ENCODE measurements at places on chromosomes 4 and X. TPM values are rescaled to one million over a fixed set of nuclear protein-coding genes. Genes with fewer than 3 reads are reported as not detected.

- DNase-seq = no peak
- H3K36me3 ChIP-seq = no peaks in the 10 kb centered on the region
- H3K4me1 ChIP-seq = no peaks in the 10 kb centered on the region
- no peak overlapping the region for H3K4me3 ChIP-seq
Measured at GRCh38 chrX:24676403-24677024, 17.2 kb upstream of the POLA1 start.

DNA sequence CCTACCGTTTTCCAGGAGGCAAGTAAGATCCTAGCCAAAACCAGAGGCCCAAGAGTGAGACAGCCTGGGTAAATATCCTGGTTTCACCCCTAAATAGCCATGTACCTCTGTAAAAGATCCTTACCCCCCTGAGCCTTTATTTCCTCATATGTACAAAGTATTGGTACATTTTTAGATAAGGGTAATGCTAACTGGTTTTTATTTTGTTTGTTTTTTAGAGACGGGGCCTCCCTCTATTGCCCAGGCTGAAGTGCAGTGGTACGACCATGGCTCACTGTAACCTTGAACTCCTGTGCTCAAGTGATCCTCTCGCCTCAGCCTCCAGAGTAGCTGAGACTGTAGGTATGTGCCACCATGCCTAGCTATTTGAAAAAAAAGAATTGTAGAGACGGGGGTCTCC is 29.4 kb downstream of the SERPINA7 start:
- H3K4me3 ChIP-seq = no peak overlapping the region
- H3K4me1 ChIP-seq = no peaks in the 10 kb centered on the region
- no peak for DNase-seq

The TEX13C gene
- total RNA-seq = not detected

The DOK7 gene
- not detected for total RNA-seq

- no peak overlapping the region for H3K27ac ChIP-seq
- H3K4me1 ChIP-seq = no peaks in the 10 kb centered on the region
- no peak overlapping the region for H3K4me3 ChIP-seq
- no peaks in the 10 kb centered on the region for H3K27me3 ChIP-seq
- H3K36me3 ChIP-seq = no peaks in the 10 kb centered on the region
- DNase-seq = no peak
Measured at GRCh38 chrX:13298836-13299235, 21.0 kb downstream of the ATXN3L start.

DNA sequence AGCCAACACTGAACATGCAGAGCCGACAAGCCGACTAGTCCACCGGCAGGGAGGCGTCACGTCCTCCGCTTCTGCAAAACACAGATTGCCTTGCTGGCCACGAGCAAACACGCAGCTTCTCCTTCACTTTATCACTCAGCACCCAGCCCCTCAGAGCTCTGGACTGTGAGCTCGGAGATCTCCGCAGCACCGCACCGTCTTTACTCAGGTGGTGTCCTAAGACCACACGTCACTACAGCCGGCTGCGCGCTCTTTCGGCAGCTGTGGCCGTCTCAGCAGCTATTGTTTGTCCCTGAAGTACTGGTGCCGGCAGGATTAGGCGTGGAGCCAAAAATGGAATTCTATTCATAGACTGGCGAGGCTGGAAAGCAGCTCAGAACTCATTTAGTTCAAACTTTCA is 72.0 kb downstream of the FAT1 start:
- H3K36me3 ChIP-seq = no peaks in the 10 kb centered on the region
- no peaks in the 10 kb centered on the region for H3K27me3 ChIP-seq
- H3K4me3 ChIP-seq = peak overlapping the region; percentile 1
- no peak overlapping the region for H3K27ac ChIP-seq
- no peaks in the 10 kb centered on the region for H3K4me1 ChIP-seq

DNA sequence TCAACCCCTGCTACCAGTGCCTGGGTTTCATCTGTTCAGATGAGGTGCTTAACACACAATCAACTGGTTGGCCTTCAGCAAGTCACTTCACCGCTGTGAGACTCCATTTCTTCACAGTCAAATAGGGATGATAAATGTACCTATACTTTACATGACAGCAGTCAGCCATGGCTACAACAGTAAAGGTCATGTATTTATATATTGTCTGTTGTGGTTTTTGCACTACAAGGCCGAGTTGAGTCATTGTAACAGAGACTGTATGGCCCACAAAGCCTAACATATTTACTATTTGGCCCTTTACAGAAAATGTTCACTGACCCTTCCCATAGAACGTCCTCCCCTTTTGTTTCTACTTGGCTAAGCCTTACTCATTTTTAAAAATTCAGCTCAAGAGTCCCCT is 404.6 kb upstream of the F9 start:
- H3K36me3 ChIP-seq = no peaks in the 10 kb centered on the region
- DNase-seq = no peak
- H3K27ac ChIP-seq = no peak overlapping the region
- no peaks in the 10 kb centered on the region for H3K4me1 ChIP-seq
- no peaks in the 10 kb centered on the region for H3K27me3 ChIP-seq

DNA sequence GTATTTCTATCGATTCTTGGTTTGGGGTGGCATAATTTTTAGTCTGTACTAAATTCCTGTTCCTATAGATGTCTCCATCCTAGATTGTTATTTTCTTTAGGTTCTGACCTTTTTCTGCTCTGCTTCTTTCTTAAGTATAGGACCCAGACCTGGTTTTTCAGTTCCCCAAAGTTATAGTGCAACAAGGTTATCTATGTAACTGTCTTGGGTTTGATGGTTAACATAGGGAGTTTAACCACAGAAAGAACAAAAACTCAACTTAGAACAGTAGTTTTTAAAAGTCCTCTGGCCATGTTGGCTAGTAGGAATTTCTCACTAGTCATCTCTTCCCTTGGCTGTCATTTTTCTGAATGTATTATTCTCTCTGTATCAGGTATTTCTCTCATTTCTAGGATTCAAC is 38.8 kb upstream of the MAD2L1 start:
- no peak for DNase-seq
- H3K4me3 ChIP-seq = no peak overlapping the region
- no peak overlapping the region for H3K27ac ChIP-seq
- H3K4me1 ChIP-seq = no peaks in the 10 kb centered on the region
- no peaks in the 10 kb centered on the region for H3K27me3 ChIP-seq

GRCh38 chr4:94676970-94677369 is 80.8 kb upstream of the BMPR1B start:
- H3K36me3 ChIP-seq = no peaks in the 10 kb centered on the region
- no peak overlapping the region for H3K4me3 ChIP-seq
- no peak for DNase-seq
- H3K27me3 ChIP-seq = no peaks in the 10 kb centered on the region
- no peak overlapping the region for H3K27ac ChIP-seq

The XAGE2 gene
- not detected for total RNA-seq

- H3K36me3 ChIP-seq = no peaks in the 10 kb centered on the region
- H3K4me1 ChIP-seq = no peaks in the 10 kb centered on the region
- no peak overlapping the region for H3K4me3 ChIP-seq
- no peak for DNase-seq
- no peak overlapping the region for H3K27ac ChIP-seq
- no peaks in the 10 kb centered on the region for H3K27me3 ChIP-seq
Measured at GRCh38 chrX:17226736-17227135, 148.3 kb upstream of the NHS start.

GRCh38 chrX:75229774-75230173 is 44.1 kb upstream of the UPRT start:
- H3K4me3 ChIP-seq = no peak overlapping the region
- H3K27ac ChIP-seq = no peak overlapping the region
- DNase-seq = no peak
- no peaks in the 10 kb centered on the region for H3K27me3 ChIP-seq

DNA sequence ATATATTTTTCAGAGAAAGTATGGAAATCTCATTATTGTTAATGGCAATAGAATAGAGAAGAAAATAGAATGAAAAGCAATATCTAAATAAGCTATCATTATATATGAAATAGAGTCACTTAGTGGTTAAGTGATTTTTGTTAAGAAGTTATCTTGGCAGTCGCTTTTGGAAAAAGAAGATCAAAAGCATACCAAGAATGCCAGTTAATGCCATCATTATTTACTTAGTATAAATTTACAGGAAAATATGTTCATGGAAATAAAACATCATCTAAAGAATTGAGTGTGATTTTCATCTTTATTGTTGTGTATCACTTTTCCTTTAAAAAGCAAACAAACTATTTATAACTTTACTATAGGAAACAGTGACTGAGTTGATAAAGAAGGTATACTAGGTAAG is 85.3 kb upstream of the GPR101 start:
- H3K36me3 ChIP-seq = no peaks in the 10 kb centered on the region
- no peak overlapping the region for H3K27ac ChIP-seq
- no peak for DNase-seq
- H3K27me3 ChIP-seq = no peaks in the 10 kb centered on the region
- H3K4me3 ChIP-seq = no peak overlapping the region
- H3K4me1 ChIP-seq = no peaks in the 10 kb centered on the region

DNA sequence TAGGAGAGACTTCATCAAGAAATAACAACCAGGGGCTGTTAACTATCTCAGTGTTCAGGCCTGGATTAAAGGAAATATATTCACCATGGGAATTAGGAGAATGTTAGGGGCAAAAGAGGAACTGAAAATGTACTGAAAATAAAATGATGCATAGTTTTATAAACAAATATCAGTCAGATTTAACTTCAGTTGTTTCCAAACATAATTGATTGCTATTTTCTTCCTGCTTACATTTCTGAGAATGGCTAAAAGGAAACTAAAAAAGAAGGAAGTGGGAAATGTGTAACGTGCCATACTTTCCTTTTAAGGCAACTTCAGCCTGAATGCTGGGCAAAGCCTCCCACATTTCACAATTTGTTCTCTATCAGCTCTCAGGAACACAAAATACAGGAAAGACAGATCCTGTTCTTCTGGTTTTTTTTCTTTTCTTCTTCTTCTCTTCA is 178.1 kb downstream of the MAML3 start:
- H3K27me3 ChIP-seq = no peaks in the 10 kb centered on the region
- peaks cover 10% of the 10 kb centered on the region for H3K4me1 ChIP-seq
- no peak overlapping the region for H3K4me3 ChIP-seq
- peak overlapping the region; percentile 86 for H3K27ac ChIP-seq
- H3K36me3 ChIP-seq = no peaks in the 10 kb centered on the region

The UCP1 gene
- 0.29 TPM for total RNA-seq

DNA sequence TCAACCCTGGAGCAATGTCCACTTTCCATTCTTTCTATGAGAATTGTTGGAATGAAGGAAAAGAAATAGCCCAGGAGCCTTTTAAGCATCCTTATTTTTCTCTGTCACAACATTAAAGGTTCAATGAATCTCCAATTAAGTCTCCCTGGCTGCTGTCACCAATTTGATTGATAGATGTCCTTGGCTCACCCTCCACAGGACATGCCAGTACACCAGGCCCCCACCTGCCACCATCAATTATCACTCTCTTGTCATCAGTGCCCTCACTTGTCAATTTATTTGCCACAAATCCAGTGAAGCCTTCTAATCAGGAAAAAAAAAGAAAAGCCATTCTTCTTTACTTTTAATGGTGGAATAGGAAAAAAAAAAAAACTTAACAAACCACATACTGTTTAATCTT is 453.6 kb downstream of the CENPC start:
- H3K4me1 ChIP-seq = no peaks in the 10 kb centered on the region
- no peaks in the 10 kb centered on the region for H3K36me3 ChIP-seq
- H3K4me3 ChIP-seq = no peak overlapping the region
- no peak for DNase-seq
- no peak overlapping the region for H3K27ac ChIP-seq

DNA sequence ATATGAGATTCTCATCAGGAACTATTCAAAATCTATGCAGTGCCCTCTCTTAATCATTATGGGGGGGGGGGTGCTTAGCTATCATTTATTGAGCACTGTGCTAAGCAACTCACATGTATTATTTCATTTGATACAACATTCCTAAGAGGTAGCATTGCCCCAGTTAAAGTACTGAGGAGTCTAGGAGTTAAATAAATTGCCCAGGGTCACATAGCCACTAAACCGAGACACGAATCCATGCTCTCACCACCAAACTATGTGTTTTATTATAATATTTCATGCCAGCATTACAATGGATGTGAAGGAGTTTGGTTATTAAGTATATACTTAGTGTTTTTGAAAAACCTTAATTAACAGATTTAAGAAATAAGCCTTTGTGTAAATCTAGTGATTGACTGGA is 131.4 kb downstream of the CBR4 start:
- no peaks in the 10 kb centered on the region for H3K4me1 ChIP-seq
- H3K36me3 ChIP-seq = no peaks in the 10 kb centered on the region
- H3K4me3 ChIP-seq = peak overlapping the region; percentile 50
- H3K27me3 ChIP-seq = no peaks in the 10 kb centered on the region
- H3K27ac ChIP-seq = peak overlapping the region; percentile 74
- no peak for DNase-seq

- DNase-seq = no peak
- no peak overlapping the region for H3K27ac ChIP-seq
- no peaks in the 10 kb centered on the region for H3K27me3 ChIP-seq
- H3K4me3 ChIP-seq = no peak overlapping the region
- H3K4me1 ChIP-seq = no peaks in the 10 kb centered on the region
Measured at GRCh38 chr4:83029688-83030087, 5.3 kb upstream of the COPS4 start.

DNA sequence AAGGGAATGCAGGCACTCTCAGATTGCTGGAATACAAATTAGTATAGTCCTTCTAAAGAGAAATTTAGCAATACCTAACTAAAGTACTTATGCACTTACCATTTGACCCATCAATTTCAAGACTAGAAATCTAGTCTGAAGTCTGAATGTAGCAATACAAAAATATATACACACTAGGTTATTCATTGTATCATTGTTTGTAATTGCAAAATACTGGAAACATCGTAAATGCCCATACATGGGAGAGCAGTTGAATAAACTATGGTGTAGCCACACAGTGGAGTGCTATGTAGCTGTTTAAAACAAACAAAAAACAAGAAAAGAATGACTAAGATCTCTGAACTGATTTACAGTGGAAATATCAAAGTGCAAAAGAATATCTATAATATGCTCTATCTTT is 346.4 kb downstream of the ZNF674 start:
- H3K27me3 ChIP-seq = peaks cover 21% of the 10 kb centered on the region
- no peak for DNase-seq
- no peak overlapping the region for H3K27ac ChIP-seq
- H3K4me1 ChIP-seq = no peaks in the 10 kb centered on the region
- H3K36me3 ChIP-seq = no peaks in the 10 kb centered on the region
